ENCODE measurements at places on chromosomes 1 and 21. TPM values are rescaled to one million over a fixed set of nuclear protein-coding genes. Genes with fewer than 3 reads are reported as not detected.

The DISC1 gene
- 1.1 TPM for polyA plus RNA-seq

The CLCA4 gene
- not detected for polyA plus RNA-seq

The DNASE2B gene
- polyA plus RNA-seq: not detected

The GSTM1 gene
- not detected for polyA plus RNA-seq

The FOXD3 gene
- not detected for polyA plus RNA-seq

The CHIA gene
- not detected for polyA plus RNA-seq

The SLC45A3 gene
- polyA plus RNA-seq: not detected

The CFAP57 gene
- polyA plus RNA-seq: not detected

- peaks cover 56% of the 10 kb centered on the region for H3K4me1 ChIP-seq
- H3K27ac ChIP-seq: no peak overlapping the region
- no peaks in the 10 kb centered on the region for H3K36me3 ChIP-seq
- H3K27me3 ChIP-seq: no peaks in the 10 kb centered on the region
Measured at GRCh38 chr21:14981246-14981645, 83.6 kb downstream of the NRIP1 start.

DNA sequence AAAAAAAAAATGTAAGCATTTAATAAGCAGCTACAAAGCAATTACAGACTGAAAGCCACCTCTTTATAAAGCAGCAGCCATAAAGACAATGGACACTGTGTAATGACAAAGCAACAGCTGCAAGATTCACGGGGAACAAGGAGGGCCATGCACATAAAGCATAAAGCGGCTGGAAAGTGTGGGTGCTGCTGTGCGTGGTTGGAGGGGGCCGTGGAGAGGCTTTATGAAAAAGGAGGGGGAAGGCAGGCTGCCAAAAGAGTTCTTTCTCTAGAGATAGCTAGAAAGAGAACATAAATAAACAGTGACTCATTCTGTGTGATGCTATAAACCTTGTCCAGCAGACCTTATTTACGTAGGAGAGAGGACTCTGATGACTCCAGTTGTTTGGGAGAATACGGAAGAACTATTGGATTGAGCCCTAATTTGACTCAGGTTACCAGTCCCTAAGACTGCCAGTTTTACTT lies 49.3 kb downstream of the ADAMTS1 start:
- no peak overlapping the region for H3K4me3 ChIP-seq
- peaks cover 11% of the 10 kb centered on the region for H3K27me3 ChIP-seq
- H3K4me1 ChIP-seq: peaks cover 10% of the 10 kb centered on the region
- no peaks in the 10 kb centered on the region for H3K36me3 ChIP-seq

GRCh38 chr1:119767486-119767885 lies 1.2 kb downstream of the HMGCS2 start:
- no peak overlapping the region for H3K27ac ChIP-seq
- H3K4me1 ChIP-seq: no peaks in the 10 kb centered on the region
- no peak for DNase-seq
- no peak overlapping the region for H3K4me3 ChIP-seq

DNA sequence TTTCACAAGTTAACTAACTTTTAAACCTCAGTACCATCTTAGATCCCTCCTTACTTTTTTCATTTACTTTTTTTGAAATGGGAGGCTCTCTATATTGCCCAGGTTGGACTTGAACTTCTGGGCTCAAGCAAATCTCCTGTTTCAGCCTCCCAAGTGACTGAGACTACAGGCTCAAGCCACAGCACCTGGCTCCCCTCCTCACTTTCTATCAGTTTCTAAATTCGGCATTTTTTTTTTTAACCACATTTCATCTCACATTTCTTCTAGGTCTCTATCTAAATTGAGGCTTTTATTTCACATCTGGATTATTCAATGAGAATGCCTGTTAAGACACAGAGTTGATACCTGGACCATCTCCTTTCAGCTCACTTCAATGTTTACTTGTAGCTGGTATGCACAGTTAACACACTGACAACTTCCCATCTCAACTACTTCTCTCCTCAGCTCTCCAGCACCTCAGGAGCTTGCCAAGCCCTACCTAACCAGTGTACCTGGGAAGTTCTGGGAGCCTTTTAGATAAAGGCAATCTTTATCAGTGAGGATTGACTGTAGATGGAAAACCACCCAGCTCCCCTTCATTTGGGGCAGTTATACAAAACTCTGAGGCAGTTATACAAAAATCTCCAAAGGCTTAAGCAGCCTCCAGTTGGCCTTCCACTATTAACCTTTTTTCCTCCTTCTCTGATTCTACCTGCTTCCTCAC lies 3.4 kb downstream of the USP33 start:
- peaks cover 49% of the 10 kb centered on the region for H3K4me1 ChIP-seq
- H3K27me3 ChIP-seq: peaks cover 4% of the 10 kb centered on the region
- H3K4me3 ChIP-seq: peak overlapping the region; percentile 60
- H3K27ac ChIP-seq: peak overlapping the region; percentile 60
- H3K36me3 ChIP-seq: no peaks in the 10 kb centered on the region

DNA sequence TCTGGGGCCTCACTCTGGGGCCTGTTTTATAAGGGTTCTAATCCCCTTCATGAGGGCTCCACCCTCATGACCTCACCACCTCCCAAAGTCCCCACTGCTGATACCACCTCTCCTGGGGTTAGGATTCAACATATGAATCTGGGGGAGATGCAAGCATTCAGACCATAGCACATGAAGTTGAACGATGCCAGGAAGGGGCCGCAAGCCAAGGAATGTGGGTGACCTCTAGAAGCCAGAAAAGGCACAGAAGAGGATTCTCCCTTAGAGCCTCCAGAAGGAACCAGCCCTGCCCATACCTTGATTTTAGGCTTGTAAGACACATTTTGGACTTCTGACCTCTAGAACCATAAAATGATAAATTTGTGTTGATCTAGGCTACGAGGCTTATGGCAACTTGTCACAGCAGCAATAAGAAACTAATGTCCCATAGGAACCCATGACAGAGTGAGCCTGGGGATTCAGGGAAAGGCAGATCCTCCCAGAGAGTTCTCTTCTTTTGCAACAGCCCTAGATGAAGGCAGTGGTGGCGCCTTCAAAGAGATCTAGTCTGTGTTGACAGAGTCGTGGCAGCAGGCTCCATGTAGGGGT lies 27.9 kb downstream of the TRIM67 start:
- no peak overlapping the region for H3K4me3 ChIP-seq
- H3K36me3 ChIP-seq: no peaks in the 10 kb centered on the region
- H3K4me1 ChIP-seq: no peaks in the 10 kb centered on the region
- peaks cover 2% of the 10 kb centered on the region for H3K27me3 ChIP-seq
- no peak for DNase-seq

DNA sequence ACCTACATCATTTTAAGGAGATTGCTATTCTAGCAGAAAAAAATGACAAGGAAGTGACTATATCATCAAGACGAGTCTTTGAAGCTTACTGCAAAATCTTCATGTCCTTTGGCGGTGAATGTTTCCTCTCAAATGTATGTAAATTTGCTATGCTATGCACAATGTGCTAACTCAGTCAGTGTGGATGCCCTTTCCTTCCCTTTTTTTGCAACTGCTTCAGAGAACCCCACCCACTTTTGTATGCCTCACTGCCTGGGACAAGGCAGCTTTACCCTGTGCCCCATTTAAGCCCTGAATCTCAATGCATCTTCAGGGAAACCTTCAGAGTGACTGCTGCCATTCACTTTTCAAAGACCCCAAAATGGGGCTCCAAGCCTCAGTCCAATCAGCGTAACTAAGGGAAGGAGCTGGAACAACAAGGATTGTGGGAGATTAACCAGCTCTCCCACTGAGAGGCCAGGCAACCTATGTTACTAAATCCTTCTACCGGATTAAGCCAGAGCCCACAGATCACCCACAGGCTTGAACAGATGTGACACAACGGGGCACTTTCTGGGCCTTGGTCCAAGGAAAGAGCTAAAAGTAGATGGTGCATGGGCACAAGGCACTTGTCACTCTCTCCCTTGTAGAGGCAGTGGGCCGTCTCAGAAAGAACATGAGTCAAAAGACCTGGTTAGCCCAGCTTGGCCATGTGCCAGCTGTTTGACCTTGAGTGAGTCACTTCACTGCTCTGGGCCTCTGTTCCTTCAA lies 154.4 kb downstream of the PLPP3 start:
- H3K27me3 ChIP-seq: peaks cover 8% of the 10 kb centered on the region
- no peak overlapping the region for H3K4me3 ChIP-seq
- no peaks in the 10 kb centered on the region for H3K4me1 ChIP-seq
- DNase-seq: no peak

DNA sequence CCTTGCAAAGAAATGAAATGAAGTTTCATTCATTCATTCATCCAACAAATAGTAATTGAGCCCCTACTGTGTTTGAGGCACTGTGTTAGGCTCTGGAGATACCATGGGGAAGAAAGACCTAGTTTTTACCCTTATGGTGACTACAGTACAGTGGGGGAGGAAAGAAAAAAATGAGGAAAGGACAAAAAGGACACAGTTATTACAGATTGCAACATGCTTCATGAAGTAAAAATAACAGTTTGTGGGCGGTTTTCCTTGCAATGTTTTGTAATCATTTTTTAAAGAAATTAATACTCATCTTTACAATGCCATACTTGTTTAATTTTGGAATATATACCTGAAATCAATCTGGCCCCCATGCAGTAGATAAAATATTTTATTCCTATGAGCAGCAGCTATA lies 120.3 kb downstream of the TM2D1 start:
- H3K27me3 ChIP-seq: peaks cover 2% of the 10 kb centered on the region
- no peak overlapping the region for H3K27ac ChIP-seq
- no peaks in the 10 kb centered on the region for H3K36me3 ChIP-seq
- no peak for DNase-seq

DNA sequence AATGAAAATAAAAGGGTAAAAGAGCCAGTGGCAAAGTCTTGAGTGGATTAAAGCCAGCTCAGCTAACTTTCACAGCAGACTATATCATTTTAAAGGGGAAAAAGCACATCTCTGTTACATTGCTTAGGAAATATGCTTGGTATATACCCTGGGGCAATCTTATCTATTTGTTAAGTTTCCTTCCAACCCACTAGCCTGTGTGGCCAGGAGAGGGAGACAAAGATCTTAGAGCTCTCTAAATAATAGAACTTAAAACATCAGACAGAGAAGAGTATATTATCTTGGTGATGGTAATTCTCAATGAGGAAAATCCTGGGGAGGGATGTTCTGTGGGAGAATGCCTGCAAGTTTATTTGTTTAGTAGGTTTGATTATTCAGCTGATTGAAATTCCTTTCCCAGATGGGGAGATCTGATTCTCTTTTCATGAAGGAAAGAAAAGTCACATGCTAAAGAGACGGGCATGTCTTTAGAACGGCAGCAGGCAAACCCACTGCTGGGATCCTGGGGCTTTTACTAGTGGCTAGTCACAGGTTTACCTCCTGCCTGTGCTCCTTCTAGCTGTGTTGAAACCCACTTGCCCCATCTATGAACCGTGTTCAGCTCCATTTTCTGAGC lies 3.6 kb downstream of the KCNE2 start:
- H3K36me3 ChIP-seq: no peaks in the 10 kb centered on the region
- peak; percentile 23 for DNase-seq
- no peak overlapping the region for H3K27ac ChIP-seq
- peaks cover under 1% of the 10 kb centered on the region for H3K4me1 ChIP-seq

DNA sequence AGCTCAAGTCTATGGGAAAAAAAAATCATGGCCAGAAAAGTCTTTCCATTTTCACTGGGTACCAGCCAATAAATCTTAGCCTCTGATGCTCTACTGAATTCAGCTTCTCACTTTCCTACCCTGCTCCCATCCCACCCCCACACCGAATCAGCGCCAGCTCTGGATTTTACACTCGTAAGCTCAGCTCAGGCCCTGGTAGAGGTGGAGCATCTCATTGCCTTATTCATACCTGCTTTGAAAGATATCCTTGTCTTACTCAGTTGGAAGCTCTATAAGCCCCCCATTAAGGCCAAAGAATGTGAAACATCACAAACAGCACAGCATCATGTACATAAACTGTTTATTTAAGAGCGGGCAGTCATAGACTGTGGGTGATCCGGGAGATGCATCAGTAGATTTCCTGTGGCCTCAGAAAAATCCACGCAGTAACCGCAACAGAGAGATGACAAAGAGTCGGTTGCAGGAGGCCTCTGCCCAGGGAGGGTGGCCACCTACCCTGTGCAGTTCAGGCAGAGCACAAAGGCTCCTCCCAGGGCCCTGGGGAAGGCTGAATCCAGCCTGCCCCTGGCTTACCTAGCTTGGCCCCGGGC lies 36.4 kb upstream of the ETS2 start:
- H3K4me1 ChIP-seq: peaks cover 37% of the 10 kb centered on the region
- no peak for DNase-seq
- H3K36me3 ChIP-seq: no peaks in the 10 kb centered on the region
- peak overlapping the region; percentile 63 for H3K27ac ChIP-seq
- peaks cover 14% of the 10 kb centered on the region for H3K27me3 ChIP-seq
- H3K4me3 ChIP-seq: peak overlapping the region; percentile 91

GRCh38 chr1:205567716-205568115 lies 63.2 kb downstream of the CDK18 start:
- H3K36me3 ChIP-seq: no peaks in the 10 kb centered on the region
- no peak overlapping the region for H3K4me3 ChIP-seq
- H3K27me3 ChIP-seq: peaks cover 41% of the 10 kb centered on the region
- no peak overlapping the region for H3K27ac ChIP-seq
- H3K4me1 ChIP-seq: peaks cover 8% of the 10 kb centered on the region

GRCh38 chr1:19974822-19975416 lies 4.5 kb downstream of the PLA2G2A start:
- no peaks in the 10 kb centered on the region for H3K4me1 ChIP-seq
- peak; percentile 50 for DNase-seq

- no peaks in the 10 kb centered on the region for H3K36me3 ChIP-seq
- H3K27me3 ChIP-seq: peaks cover 10% of the 10 kb centered on the region
- DNase-seq: no peak
- H3K4me3 ChIP-seq: no peak overlapping the region
- H3K27ac ChIP-seq: no peak overlapping the region
- H3K4me1 ChIP-seq: peaks cover 10% of the 10 kb centered on the region
Measured at GRCh38 chr1:231053493-231054162, 13.6 kb upstream of the FAM89A start.

GRCh38 chr1:20609541-20609940 lies 20.6 kb downstream of the CDA start:
- no peak for DNase-seq
- peaks cover 2% of the 10 kb centered on the region for H3K27me3 ChIP-seq
